Activated naive CD8-positive, alpha-beta T cell treated with anti-CD3 and anti-CD28 coated beads, Interleukin-2, amount 10 ng/mL, durations not matched to agents 7 days and 5 days (primary cell): ENCODE measurements at places on chromosomes 2 and 18.

DNA sequence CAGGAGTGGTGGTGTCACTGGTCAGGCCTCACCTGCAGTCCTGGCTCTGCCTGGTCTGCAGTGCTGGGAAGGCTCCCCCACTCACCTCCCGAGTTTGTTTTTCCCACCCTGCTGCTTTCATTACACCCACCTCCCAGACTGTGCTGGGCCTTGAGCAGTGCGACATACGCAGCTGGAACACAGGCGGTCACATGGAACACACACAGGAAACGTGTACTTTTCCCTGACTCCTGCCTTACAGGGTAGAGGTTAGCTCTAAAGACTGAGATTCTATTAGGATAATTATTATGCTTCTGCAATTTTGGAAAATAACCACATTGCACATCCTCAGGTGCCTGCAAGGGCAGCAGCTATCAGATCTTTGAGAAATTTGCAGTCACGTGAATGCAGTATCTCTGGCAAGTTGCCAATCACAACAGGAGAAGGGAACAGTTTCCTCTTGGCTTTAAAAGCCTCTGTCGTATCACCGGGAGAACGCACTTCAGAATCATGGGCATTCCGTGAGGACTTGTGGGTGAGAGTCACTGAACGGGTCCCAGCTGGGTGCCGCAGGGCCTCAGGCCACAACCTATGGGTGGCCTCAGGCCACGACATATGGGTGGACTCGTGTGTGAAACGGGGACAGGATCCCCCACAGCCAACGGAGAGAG, 136.5 kb downstream of the ZNF236 start:
- DNase-seq, result no peak

DNA sequence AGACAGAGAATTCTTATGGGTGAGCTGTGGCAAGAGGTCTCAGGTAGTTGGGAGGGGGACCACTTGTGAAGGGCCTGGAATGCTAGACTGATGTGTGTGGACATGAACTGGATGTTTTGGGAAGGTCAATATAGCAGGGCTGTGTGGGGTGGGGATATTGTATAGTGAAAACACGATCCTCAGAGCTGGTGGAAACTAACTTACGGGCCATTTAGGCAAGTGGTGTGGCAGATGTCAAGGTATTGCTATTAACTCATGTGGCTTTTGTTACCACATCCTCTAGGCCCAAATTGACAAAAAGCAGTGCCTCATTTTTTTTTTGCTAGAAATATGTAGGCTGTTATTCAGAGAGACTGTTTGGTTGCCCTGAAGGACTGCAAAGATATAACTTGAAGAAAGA, 8.0 kb upstream of the GALNT1 start:
- DNase-seq, result no peak

DNA sequence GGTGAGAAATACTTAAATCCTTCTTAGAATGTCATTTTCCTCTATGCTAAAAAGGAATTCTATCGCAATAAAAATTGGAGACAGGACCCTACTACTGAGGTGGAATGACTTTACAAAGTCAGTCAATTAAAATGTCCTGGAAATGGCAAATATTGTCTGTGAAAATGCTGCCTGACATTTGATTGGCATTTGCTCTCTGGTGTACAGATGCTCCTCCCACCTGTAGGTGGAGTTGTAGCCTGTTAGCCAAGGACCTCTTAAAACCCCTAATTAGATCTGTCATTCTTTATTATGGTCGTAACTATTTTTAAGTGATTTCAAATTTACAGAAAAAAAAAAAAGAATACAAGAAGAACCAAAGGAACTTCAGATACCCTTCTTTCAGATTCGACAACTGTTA, 393.1 kb upstream of the KLHL29 start:
- DNase-seq, result no peak

GRCh38 chr2:159891917-159892730, 94.1 kb upstream of the CD302 start:
- no peak for DNase-seq

- no peak for DNase-seq
Observed at GRCh38 chr2:159086342-159086741, 117.9 kb downstream of the TANC1 start.

- peak; percentile 34 for DNase-seq
Observed at GRCh38 chr2:169141713-169142352, 72.5 kb downstream of the DHRS9 start.

DNA sequence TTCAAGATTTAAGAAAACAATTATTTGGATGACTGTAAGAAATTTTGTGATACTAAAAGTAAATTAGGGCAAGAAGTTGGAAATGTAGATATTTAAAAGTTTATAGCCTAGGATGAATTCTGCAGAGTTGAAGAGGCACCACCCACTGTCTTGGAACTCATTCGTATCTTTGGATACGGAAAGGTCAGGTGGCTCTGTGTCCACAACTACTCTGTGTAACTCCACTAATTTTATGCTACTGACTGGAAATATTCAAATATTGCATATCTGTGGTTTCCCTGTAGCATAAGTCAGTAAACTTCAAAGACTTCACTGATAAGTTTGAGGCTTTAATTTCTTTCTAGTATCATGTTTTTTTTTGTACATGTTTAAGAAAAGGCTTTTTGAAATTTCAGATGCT, 156.9 kb upstream of the RPRM start:
- DNase-seq, result no peak

- no peak for DNase-seq
Observed at GRCh38 chr2:1300284-1300683, 113.0 kb upstream of the TPO start.

DNA sequence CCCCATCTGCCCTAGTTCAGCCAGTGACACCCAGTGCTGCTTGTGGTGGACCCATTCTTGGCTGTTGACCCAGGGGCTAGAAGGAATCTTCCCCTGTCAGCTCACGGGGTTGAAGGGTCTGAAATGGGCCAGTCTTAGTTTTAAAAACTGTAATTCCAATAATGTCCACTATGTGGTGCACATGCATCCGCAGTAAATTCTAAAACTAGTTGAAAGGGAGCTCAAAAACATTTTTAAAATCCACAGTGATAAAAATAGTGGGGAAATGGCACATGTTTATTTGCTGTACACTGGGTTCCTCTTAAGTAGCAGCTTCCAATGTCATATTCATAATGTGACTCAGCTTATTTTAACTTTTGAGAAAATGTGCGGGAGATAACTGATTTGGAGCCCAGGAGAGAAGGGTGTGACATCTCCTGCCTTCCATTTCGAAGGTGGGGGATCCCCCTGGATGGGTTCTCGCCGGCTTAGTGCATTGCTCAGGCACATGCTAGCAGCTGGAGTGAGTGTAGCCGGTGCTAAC, 32.8 kb downstream of the GRHL1 start:
- DNase-seq, result no peak
